Activated CD4-positive, alpha-beta memory T cell treated with anti-CD3 and anti-CD28 coated beads, Interleukin-2, amount 10 ng/mL, durations not matched to agents 7 days and 5 days (primary cell): ENCODE measurements at places on chromosomes 1 and 21. TPM values are rescaled to one million over a fixed set of nuclear protein-coding genes. Genes with fewer than 3 reads are reported as not detected.
A peak's percentile ranks its signal among the peaks of the same experiment; 100 is the strongest.

GRCh38 chr1:221897321-221897721 lies 155.4 kb upstream of the DUSP10 start:
- no peak for DNase-seq

DNA sequence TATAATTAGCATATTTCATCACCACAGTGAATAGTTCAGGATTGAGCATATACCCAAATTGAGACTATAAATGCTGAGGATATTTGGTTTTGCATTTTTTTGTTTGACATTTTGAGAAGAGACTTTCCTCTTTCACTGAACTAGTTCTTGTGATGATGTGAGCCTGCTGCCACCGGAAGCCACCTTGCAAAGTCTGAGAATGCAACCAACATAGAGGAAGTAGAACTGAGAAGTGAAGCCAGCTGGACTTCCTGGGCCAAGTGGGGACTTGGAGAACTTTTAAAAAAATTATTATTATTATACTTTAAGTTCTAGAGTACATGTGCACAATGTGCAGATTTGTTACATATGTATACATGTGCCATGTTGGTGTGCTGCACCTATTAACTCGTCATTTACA lies 102.3 kb downstream of the RPE65 start:
- DNase-seq = no peak

GRCh38 chr1:156571919-156572662 lies at the start of gene IQGAP3:
IQGAP3 (minus strand) TSS chr1:156572565; CDS start chr1:156572529, 36 bp downstream.
- DNase-seq = peak; percentile 84

DNA sequence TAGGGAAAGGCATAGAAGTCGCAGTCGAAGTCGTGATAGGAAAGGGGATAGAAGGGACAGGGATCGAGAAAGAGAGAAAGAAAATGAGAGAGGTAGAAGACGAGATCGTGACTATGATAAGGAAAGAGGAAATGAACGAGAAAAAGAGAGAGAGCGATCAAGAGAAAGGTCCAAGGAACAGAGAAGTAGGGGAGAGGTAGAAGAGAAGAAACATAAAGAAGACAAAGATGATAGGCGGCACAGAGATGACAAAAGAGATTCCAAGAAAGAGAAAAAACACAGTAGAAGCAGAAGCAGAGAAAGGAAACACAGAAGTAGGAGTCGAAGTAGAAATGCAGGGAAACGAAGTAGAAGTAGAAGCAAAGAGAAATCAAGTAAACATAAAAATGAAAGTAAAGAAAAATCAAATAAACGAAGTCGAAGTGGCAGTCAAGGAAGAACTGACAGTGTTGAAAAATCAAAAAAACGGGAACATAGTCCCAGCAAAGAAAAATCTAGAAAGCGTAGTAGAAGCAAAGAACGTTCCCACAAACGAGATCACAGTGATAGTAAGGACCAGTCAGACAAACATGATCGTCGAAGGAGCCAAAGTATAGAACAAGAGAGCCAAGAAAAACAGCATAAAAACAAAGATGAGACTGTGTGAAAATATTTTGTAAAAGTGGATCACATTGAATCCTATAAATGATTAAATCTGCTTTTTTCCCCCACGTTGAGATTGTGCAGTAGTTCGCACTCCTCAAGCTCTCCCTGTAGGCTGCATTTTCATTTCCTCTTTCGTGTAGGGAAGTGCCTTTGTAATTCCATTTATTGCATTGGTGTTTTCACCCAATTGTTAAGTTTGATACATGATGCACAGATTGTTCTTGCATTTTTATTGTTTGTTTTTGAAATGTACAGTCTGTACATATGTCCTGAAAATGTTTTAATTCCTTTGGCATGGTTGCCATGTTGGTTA lies 7.5 kb downstream of the PRPF38B start:
- DNase-seq = no peak

DNA sequence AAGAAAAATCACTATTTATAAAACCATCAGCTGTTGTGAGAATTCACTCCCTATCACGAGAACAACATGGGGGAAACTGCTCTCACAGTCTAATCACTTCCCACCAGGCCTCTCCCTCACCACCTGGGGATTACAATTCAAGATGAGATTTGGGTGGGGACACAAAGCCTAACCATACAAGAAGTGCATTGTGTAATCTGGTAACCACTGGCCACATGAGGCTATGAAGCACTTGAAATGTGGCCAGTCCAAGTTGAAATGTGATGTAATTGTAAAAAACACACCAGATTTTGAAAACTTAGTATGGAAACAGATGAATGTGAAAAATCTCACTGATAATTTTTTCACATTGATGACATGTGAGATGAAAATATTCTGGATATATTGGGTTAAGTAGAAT lies 293.8 kb downstream of the TTLL7 start:
- no peak for DNase-seq

- DNase-seq = no peak
These were observed 1512.7 kb upstream of the TPTE start for GRCh38 chr21:9008636-9009035.

GRCh38 chr1:64492424-64492823 lies 22.5 kb downstream of the CACHD1 start:
- DNase-seq = no peak

- DNase-seq = no peak
These were observed 54.5 kb upstream of the PTGFRN start for GRCh38 chr1:116855191-116855619.

DNA sequence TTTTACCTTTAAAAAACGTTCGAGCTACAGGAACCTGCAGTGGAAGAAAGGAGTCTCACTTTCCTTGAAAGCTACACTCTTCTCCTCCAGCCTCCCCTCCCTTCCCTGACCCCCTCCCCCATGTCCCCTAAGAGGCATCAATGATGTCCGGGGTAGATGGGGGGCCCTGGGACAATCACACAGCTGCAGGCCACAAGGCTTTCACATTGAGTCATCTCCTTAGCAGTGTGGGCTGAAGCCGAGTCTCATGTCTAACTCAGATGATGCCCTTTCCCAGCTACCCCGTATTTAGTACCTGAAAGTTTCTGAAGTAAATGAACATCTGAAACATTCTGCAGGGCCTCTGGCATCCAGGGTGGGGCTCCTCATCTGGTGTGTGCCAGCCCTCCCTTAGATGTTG lies 6.3 kb upstream of the GPR25 start:
- peak; percentile 56 for DNase-seq

DNA sequence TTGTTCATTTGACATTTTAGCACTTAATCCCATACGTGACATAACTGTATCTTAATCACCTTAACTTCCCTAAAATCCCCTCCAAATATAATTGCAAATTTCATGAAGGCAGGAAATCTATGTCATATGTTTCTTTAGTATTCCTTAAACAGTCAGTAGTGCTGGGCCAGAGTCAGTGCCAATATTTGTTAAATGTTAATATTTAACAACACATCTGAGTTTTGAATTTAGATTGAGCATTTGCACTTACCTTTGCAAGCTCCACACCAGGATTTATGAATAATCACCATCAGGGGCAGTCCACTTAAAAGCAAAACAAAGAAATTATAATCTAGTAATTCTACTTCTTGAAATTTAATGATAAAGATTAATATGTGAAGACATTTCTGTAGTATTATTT lies 5.3 kb downstream of the KTI12 start:
- no peak for DNase-seq

DNA sequence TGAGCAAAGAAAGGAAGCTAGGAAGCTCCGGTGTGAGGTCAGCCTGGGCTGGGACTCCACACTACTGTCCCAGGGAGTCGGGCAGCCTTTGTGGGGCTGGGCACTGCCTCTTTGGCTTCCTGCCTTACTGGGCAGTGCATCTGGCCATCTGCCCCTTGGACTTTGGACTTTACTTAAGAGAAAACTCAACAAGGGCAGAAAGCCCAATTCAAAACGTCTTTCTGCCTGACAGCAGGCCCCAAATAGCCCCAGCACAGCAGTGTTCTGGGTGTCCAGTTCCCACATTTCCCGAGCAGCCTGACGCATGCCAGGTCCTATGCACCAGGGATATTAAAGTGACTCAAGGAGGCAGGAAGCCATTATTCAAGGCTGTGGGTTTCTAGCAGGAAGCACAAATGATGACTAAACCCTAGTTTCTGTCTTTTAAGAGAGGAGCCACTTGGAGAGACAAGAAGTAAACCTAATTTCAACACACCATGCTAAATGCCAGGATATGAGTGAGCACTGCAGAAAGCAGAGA lies 37.9 kb upstream of the EDEM3 start:
- DNase-seq = peak; percentile 26

DNA sequence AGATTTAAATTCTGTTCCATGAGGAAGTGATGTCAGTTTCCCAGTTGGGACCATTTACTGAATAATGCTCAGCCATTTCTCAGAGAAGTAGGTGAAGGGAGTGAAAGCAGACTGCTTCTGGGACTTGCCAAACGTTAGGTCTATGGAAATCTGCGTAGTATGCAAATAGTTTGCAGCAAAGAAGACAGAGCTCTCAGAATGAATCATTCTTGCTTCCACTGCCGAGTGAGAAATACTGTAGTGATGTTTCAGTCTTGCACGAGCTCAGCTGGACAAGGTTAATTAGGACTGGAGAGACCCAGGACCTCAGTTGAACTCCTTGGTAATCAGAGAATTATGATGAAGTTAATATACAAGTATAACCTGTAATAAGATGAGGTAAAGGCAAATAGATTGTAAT lies 317.7 kb upstream of the DAB1 start:
- DNase-seq = no peak

- DNase-seq = no peak
These were observed 549.2 kb downstream of the NEGR1 start for GRCh38 chr1:71733121-71733520.

DNA sequence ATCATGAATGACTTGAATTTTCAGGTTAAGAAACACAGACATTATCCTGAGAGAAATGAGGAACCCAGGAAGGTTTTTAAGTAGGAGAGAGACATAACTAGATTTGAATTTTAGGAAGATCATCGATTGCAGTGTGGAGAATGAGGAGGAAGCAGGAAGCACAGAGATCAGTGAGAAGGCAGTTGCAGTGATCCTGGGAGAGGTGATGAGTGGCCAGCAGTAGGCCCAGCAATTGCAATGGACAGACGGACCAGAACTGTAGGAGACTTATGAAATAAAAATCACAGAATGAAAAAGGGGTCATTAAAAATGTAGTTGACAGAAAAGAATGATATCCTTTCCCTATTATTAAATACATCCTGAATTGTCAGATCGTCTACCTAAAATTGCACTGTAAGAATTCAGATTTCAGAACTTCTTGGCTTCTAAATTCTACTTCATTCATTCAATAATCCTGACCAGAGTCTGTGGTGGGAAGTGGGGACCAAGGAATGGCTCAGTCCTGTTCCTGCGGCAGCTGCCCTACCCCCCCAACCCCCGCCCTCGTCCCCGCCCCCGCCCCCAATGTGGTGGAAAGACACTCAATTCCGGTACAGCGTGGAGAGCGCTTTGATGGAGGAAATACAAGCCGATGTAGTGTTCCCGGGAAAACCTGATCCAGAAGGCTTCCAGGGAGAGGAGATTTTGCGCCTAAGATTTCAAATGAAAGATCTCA lies 35.1 kb downstream of the SLC2A1 start:
- no peak for DNase-seq

- DNase-seq = no peak
These were observed 191.2 kb downstream of the GRIK1 start for GRCh38 chr21:29748391-29749167.

DNA sequence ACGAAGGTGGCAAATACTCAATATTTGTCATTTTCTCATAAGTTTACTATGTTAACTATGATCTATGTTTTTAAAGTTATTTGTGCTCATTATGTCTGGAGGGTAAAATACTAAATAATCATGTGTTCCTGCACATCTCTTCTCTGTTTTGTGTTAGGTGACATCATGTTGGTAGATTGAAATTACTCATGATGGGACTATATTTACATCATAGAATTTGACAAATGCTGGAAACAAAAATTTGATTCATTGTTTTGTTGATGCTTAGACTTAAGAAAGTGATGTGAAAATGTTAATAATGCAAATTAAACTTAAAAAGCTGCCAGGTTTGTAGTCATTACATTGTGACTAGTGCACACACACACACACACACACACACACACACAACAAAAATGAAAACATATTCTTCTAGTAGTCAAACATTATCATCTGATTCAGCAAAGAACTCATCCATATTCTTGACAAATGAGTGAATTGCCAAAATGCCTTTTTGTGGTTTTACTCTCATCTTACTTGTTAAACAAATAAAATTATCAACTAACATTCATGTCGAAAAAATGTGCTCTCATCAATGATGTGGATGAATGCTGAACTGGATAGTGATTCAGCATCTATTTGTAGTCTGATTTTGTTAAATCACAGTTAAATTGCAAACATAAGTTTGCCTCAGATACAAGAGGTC lies 870.7 kb downstream of the BRINP3 start:
- DNase-seq = no peak

DNA sequence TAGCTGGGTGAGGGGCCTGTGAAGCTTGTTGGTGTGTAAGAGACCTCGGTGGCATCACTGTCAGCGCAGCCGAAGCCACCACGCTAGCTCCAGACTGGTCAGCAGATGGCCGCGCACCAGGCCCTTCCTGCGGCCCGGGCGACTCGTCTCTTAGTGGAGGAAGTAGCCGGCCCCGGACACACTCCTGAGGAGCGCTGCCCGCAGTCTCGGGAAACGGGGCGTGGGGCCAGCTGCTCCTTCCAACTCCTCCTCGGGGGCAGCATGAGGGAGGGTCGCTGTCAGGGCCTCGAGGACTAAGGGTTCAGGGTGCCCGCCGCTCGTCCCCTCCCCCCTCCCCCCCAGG lies 20.4 kb downstream of the H3-3A start:
- no peak for DNase-seq

GRCh38 chr1:157279138-157279801 lies 141.1 kb upstream of the ETV3 start:
- DNase-seq = no peak

- DNase-seq = no peak
These were observed 146.9 kb upstream of the DUSP10 start for GRCh38 chr1:221888801-221889200.

DNA sequence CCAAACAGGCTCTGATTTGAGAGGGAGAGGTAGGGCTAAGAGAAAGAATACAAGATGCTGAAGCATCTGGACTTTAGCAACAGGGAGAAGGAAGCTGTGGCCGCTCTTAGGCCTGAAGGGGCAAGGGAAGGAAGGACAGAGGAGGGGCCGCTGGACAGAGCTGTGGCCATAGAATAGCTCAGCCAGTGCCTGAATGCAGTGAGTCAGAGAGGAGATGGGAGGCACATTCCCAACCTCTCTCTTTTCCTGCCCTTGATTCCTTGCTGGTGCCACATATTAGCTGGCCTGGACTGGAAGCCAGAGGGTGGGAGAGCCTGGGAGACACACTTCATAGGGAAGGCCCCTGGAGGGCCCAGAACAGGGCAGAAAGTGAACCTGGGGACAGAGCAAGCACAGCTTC lies 83.4 kb upstream of the POU3F1 start:
- no peak for DNase-seq

GRCh38 chr1:85608851-85609250 lies 28.3 kb downstream of the CCN1 start:
- DNase-seq = no peak

The TDRKH gene
- 27.1 TPM for total RNA-seq

The HCN3 gene
- total RNA-seq = 4.9 TPM

The PIK3C2B gene
- 32.0 TPM for total RNA-seq

The LAMB3 gene
- total RNA-seq = 4.4 TPM

The FLG gene
- total RNA-seq = not detected

The CNR2 gene
- 0.08 TPM for total RNA-seq

The LRRIQ3 gene
- 0.63 TPM for total RNA-seq

The SUSD4 gene
- 0.28 TPM for total RNA-seq

The RXFP4 gene
- not detected for total RNA-seq

The TDRD10 gene
- not detected for total RNA-seq

The IGSF3 gene
- 0.58 TPM for total RNA-seq

The FAM72C gene
- 19.8 TPM for total RNA-seq

The COG2 gene
- 29.1 TPM for total RNA-seq

The OR2W3 gene
- 0.30 TPM for total RNA-seq
